ENCODE measurements at places on chromosomes 2 and 18. TPM values are rescaled to one million over a fixed set of nuclear protein-coding genes. Genes with fewer than 3 reads are reported as not detected.

- no peak for DNase-seq
These were observed 54.8 kb downstream of the CRACDL start for GRCh38 chr2:98881153-98881650.

DNA sequence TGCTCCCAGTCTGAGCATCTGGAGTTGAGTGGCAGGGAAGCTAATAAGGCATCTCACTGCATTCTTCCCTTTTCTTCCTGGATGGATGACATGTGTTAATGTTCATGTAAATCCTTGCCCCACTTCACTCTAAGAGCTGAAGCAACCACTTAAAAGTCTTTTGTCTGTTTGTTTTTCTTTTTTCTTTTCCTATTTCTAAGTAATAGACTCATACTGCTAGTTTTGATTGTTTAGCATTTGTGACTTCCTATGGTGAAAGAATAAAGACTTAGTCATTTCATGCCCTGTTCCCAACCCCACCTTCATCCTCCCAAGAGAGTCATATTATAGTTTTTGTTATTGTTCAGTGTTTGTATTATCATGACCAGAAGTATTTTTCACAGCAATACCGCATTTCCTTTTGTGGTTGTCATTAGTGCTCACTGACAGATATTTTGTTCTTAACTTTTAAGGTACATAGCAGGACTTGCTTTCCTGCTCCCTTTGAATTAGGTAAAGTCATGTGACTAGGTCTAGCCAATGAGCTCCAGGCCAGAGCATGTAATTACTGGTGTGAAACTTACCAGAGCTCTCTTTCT lies 18.1 kb upstream of the SPP2 start:
- peak; percentile 66 for DNase-seq

DNA sequence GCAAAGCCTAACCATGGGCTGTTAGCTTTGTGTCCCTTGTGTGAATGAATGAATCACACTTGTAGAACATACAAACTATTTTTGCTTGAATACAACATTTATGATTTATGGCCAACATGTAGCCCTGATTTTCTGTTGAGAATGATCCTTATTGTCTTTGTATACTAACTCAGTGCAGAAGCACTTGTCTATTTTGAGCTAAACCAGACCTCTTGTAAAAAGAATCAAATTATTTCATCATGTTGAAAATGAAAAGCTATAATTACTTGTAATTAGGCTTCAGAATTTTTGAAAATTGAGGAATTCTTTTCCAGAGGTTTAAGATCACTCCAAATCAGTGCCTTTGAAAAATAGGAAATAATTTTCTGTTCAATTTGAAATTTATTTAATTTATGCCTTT lies 85.9 kb downstream of the ZNF407 start:
- no peak for DNase-seq

DNA sequence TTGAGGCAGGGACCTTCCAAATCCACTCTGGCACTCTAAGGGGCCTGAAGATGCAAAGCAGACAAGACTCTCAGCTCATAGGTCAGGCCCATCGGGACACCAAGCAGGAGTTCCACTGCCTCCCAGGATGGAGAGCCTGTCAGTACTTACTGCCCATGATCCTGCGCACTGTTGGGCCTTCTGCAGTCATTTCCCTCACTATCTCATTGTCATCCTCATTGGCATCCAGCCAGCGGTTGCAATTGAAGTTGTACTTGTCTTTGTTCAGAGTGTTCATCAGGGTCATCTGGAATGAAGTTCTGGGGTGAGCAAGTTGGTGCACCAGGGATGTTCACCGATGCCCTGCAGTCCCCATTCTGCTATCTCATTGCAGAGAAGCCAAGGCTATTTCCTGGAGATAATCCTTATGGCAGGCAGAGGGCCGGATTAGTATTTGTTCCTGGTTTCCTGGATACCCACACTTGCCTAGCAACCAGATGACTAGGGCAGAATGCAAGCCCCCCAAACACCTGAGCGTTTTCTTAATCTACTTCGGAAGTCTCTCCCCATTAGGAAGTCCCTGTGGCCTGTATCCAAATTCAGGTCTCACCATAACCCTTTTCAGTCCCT lies 65.1 kb downstream of the LOXHD1 start:
- DNase-seq, result no peak

GRCh38 chr2:172856606-172857005 lies 121.0 kb downstream of the RAPGEF4 start:
- DNase-seq, result no peak

DNA sequence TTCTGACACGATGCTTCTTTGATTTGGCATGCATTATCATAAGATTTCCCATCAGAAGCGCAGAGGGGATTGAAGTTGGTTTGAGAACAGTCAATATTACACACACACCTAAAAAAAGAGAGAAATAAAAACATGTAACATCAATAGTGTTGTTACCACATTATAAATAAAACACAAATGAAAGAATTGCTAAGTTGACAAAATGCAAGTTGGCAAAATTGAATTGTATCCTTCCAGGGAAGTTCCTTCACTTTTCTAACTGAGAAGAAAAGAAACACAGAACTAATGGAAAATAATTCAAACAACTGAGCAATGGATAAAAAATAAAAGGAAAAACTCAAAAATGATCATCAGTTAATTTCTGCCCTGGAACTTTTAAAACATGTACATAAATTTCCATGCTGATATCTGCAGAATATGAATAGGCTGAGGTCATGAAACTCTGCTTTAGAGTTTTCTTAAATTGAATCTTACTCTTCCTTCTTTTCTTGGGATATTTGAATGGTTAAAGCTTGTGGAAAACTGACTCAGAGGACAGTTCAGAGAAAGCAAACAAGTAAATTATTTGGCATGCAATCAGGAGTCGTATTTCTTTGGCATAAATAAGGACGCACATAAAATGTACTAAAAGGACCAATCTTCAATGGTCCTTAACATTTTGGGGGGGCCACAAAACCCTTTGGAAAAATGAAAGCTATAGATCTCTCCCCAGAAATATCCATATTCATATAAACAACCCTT lies 152.4 kb upstream of the CAVIN2 start:
- no peak for DNase-seq

DNA sequence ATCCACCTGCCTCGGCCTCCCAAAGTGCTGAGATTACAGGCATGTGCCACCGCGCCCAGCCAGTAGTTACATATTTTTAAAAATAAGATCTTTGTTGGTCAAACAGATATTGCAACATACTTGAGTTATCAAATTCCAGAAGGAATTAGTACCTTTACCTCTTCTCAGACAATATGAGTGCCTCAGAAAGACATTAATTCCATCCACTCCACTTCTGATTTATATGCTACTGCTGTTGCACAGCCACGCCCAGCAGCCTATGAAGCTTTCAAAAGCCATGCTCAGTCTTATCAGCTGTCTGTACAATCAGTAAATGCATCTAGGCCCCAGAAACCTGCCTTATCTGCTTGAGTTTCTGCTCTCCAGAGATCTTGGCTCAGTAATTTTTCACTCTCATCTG lies 47.8 kb downstream of the MEX3C start:
- no peak for DNase-seq

DNA sequence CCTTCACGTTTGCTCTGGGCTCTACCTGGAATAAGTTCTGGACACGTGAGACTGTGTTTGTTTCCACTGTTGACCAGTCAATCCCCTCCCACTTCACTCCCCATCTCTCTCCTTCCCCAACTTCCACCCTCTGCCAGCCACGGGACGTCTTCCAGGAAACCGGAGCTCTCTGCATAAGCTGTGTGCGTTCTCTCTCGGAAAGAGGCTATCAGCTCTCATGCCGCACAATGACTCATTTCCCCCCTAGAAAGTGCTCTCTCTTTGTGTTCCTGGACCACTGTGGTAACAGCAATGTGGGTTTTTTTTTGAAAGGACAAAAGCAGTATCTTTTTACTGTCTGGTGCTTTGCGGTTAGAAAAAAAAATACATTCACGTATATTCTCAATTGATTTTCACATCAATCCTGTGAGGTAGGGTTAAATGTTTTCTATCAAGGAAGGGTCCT lies 10.2 kb downstream of the PROKR1 start:
- peak; percentile 54 for DNase-seq

DNA sequence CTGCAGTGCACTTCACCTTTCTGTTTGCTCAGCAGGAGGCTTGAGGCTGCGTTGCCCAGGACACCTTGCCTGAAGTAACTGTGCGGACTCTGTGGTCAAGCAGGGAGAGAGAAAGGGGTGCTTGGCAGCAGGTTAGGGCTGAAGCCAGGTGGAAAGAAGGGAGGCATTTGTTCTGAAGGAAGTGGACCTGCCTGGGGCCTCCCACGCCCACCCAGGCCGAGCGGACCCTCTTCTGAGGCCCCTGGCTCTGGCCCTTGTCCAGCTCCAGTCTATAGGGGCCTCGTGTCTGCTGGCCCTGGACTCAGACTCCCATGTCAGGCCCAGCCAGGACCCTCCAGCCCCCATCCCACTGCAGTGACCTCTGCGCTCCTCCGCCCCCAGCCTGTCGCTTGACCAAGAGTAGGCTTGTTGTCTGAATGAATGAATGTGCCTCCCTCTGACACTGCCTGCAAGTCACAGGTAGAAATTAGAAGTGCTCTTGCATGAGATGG lies 2.5 kb downstream of the SNED1 start:
- no peak for DNase-seq

- peak; percentile 45 for DNase-seq
These were observed 47.0 kb downstream of the SLC9A4 start for GRCh38 chr2:102520009-102520408.

DNA sequence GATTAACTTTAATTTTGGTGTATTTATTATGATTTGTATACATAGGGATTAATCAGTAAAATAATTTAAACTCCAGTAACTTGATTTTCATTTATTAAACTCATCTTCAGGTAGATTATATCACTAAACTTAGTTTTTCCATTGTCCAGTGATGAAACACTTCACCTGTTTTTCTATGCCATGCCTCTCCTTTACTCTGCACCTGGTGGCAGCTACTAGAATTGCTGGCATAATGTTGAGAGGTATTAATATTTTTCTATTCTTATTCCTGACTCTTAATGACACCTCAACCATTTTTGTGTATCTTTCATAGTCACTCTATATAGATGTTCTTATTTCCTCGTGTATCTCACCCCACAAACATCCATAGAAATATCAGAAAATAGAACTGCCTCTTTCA lies 940.3 kb upstream of the CRIM1 start:
- DNase-seq, result no peak

- DNase-seq, result no peak
These were observed 150.4 kb upstream of the ITGA4 start for GRCh38 chr2:181306785-181307184.

- DNase-seq, result no peak
These were observed 15.7 kb downstream of the GPATCH11 start for GRCh38 chr2:37100054-37100453.

DNA sequence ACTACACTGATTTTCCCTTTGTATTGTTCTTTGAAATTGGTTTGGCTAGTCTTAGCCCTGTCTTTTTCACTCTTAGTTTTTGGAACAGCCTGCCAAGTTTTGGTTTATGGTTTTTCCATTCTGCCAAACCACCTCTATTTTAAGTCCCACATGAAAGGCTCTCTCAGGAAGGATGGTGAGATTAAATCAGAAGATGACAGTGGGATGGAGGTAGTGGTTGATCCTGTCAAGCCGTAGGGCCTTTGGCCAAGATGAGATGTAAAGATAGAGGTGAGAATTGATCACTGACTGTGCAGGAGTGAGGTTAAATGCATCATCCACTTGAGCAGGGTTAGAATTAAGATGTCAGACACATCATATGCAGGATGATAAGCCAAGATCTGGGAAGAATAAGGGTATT lies 948.5 kb downstream of the SLC4A3 start:
- no peak for DNase-seq

DNA sequence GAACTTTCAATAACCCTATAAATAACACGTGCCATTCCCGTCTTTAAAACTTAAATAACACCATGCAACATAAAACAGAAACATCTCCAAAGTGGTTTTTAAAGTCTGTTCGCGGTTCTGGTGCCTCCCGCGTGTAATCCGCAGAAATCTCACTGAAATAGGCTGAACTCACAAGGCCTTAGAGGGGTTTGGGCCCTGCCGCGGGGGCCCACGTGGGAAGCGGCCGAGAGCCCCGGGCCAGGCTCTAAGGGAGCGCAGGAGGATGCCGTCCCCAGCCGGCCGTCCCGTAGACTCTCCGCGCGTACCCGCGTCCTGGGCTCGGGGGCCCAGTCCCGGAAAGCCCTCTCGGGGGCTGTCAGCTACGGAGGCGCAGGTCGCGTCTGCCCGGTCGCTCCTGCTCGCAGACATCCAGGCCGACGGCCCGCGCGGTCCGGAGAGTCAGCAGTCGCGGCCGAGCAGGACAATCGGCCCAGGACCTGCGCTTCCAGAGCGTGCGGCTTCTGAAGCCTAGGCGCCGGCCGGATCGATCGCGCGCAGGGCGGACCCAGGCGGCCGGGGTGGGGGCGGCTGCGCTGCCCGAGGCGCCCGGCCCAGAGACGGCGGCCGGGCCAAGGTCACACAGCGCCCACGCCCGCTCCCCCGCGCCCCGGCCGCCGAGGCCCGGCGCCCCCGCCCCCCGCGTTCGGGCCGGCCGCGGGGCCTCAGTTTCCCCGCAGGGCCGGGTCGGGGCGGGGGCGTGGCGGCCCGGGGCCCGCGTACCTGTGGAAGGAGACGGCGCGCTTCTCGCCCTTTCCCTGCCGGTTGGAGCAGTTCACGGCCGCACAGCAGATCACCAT lies 558 bp downstream of the THAP4 start:
- DNase-seq, result no peak

- no peak for DNase-seq
These were observed 722.3 kb downstream of the RNF144A start for GRCh38 chr2:7639476-7639875.

GRCh38 chr2:174888646-174889271 lies 116.4 kb downstream of the CHN1 start:
- peak; percentile 17 for DNase-seq

- DNase-seq, result no peak
These were observed 62.4 kb upstream of the TNP1 start for GRCh38 chr2:216922175-216922780.

DNA sequence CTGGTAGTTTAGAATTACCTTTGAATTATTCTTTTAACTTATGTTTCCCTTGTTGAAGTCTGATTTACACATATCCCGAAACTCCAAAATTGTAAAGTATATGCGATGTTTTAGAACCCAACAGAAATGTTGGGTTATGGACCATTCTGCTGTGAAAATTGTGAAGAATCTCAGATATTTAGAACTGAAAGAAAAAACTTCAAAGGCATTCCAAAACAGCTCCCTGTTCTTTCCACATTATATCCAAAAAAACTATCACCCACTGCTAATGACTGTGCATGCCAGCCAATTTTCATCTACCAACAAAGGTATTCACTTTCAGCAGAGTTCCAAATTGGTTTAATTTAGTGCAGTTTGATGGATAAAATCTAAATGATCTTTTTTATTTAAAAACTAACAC lies 21.5 kb upstream of the PDE1A start:
- no peak for DNase-seq

- DNase-seq, result peak; percentile 36
These were observed 19.2 kb downstream of the E2F6 start for GRCh38 chr2:11446733-11447248.

DNA sequence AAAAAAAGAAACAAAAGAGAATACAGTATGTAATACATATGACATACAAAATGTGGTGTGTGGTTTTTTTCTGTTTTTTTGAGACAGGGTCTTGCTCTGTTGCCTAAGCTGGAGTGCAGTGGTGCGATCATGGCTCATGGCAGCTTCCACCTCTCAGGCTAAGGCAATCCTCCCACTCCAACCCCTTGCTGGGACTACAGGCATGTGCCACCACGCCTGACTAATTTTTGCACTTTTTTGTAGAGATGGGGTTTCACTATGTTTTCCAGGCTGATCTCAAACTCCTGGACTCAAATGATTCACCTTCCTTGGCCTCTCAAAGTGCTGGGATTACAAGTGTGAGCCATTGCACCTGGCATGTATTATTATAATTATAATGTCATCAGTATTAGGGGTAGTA lies 38.9 kb downstream of the DHX57 start:
- peak; percentile 14 for DNase-seq

The FAM110C gene
- 31.4 TPM for total RNA-seq

The PTRHD1 gene
- 17.6 TPM for total RNA-seq
